ENCODE measurements at places on chromosomes 12 and 14.

DNA sequence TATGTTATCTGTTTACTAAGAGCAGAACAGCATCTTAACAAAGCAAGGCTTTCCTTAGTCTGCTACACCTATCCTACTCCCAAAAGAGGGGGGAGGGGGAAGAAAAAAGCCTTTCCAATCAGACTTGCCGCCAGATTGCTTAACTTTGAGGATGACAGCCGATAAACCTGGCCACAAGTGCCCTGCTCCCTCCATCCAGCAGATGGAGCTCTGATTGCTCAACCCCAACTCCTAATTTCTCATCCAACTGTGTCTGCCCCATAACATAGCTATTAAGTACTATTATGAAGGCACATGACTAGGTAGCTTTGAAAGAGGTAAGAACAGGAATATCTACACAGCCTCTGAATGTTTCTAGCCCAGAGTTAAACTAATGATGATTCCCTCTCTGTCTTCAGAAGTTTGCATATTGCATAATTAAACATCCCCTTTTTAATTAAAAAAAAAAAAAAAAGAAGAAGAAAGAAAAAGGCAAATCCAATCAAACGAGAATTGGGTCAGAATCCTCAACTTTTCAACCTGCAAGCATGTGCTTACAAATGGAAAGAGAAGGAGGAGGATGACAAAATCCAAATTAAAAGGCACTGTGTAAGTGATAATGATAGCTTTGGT is 247.4 kb downstream of the GALC start:
- no peak for DNase-seq

DNA sequence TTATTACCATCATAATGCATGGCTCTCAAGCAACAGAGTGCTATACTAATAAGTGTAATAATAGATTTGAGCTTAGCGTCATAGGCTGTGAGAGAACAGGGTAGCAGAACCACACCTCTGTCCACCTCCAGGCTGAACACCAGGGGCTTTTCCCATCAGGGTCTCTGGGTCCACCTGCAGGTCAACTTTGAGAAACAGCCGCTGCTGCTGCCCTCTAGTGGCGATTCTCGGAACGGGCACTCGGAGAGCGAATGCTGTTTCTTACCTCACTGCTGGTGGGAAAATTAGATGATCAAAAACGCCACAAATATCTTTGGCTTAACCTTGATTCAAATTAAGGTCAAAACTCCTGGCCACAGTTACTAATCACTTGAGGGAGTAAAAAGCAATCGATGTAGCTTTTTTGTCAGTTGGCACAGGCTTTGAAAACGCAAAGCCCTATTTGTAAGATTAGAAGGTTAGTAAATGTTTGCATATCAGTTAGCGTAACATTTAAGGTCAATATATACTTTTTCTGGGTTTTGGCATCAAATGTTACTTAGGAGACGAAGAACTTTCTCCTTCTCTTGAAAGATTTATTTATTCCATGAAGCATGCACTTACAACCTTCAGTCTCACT is 127.9 kb upstream of the TMEM132D start:
- peak; percentile 41 for DNase-seq

- DNase-seq: no peak
Measured at GRCh38 chr14:76919431-76920330, 93.5 kb downstream of the LRRC74A start.

GRCh38 chr12:49200919-49201594 is 12.2 kb upstream of the TUBA1A start:
- no peak for DNase-seq

GRCh38 chr12:56119361-56119796 is 1.3 kb downstream of the ZC3H10 start:
- no peak for DNase-seq

- no peak for DNase-seq
Measured at GRCh38 chr12:51891843-51892242, 3.9 kb downstream of the ANKRD33 start.

DNA sequence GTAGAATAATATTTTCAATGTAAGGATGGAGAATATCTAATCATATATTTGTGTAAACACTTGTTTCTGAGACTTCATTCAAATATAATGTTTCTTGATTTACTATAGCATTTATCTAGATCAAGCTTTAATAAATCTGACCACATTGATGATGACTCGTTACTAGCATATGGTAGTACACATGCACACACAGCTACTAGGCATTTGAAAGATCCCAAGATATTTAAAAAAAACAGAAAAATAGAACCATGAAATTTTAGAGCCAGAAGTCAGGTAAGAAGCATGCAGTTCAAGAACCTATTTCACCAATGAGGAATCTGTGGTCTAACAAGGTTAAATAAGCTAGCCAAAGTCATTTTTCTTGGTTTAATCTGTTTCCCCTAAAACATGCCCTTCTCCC is 32.0 kb downstream of the DCP1B start:
- DNase-seq: no peak

- DNase-seq: no peak
Measured at GRCh38 chr14:54566410-54567223, at the start of gene SAMD4A. Gene SAMD4A (plus strand): TSS chr14:54567128. CDS start chr14:54567917, 789 bp downstream.

GRCh38 chr12:25861226-25861625 is 97.3 kb upstream of the RASSF8 start:
- DNase-seq: no peak

- no peak for DNase-seq
Measured at GRCh38 chr12:27870939-27871338, 90.9 kb upstream of the MANSC4 start.
